ENCODE measurements at places on chromosomes 16 and 17. TPM values are rescaled to one million over a fixed set of nuclear protein-coding genes. Genes with fewer than 3 reads are reported as not detected.

ATXN7L3 gene
- 60.4 TPM for total RNA-seq

DNA sequence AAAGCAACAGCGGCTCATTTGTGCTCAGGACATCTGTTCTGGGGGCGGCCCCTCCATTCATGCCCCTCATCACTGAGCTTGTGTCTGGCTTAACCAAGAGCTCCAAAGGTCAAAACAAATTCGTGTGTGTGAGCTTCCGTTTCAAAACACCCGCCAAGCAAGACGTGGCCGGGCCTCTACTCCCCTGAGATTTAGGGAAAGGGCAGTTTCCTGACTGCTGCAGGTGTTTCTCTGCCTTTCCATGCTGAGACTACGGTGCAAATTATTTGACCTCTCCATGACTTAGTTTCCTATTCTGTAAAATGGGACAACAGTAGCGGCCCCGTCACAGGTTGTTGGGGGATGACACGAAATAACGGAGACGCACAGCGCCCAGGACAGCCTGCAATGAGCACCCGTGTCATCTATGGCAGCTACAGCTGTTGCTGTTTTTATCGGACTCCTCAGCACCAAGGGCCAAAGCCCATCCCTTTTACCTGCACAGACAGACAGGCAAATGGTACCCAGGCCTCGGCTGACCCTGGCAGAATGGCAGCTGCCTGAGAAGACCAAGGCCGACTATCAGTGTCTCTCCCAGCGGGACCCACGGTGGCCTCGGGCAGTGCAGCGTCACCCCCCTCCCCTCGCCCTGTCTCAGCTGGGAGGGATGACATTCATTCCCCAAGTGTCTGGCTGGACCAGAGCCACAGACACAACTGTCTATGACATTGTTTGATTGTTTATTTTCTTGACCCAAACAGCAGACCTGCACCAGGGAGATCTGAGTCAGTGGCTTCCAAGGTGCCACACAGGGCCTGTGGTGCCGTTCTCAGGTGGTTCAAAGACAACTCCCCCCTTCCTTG is 50.7 kb upstream of the DOC2B start:
- no peaks in the 10 kb centered on the region for H3K27me3 ChIP-seq
- no peak overlapping the region for H3K4me3 ChIP-seq
- no peaks in the 10 kb centered on the region for H3K36me3 ChIP-seq
- H3K27ac ChIP-seq: no peak overlapping the region

DNA sequence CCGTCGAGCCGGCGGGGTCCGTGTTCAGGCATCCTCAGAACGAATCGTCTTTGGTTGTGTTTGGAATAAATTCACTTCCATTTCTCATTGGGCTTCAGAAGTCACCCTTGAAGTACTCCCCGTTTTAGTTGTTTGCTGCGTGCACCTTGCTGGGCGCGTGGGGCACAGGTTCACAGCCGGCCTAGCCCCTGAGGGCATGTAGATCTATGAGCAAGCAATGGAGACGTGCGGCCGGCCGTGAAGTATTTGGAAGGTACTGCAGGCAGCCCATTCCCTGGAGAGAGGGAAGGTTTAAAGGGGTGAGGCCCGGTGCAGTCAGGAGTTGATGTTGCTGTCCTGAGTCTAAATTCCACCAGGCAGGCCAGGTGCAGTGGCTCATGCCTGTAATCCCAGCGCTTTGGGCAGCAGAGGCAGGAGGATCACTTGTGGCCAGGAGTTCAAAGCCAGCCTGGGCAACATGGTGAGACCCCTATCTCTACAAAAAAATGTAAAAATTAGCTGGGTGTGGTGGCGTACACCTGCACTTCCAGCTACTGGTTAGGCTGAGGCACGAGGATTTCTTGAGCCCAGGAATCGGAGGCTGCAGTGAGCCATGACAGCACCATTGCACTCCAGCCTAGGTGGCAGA is 714 bp downstream of the ACSF3 start:
- peak; percentile 61 for DNase-seq
- no peak overlapping the region for H3K27ac ChIP-seq
- no peaks in the 10 kb centered on the region for H3K36me3 ChIP-seq
- H3K27me3 ChIP-seq: peaks cover 15% of the 10 kb centered on the region
- H3K4me3 ChIP-seq: peak overlapping the region; percentile 91

CES5A gene
- total RNA-seq: not detected

Data from GM23248 (cell line).